ENCODE measurements at places on chromosomes 11 and 22.

DNA sequence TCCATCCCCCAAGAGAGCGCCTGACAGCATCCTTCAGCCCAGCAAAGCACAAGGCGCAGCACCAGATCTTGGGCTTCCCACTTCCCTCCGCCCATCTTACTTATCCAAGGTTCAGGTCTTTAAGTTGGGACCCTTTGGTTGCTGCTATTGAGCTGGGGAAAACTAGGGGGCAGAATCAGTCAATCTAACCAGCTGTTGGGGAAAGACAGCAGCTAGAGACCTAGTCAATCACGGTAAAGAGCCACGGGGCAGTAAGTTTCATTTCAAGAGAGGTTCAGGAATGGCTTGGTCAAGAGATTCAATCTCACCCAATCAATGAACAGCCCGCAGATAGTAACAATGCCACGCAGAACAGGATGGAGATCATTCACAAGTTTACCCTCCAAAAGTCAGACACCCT, 1.7 kb downstream of the ABTB2 start:
- DNase-seq: no peak

DNA sequence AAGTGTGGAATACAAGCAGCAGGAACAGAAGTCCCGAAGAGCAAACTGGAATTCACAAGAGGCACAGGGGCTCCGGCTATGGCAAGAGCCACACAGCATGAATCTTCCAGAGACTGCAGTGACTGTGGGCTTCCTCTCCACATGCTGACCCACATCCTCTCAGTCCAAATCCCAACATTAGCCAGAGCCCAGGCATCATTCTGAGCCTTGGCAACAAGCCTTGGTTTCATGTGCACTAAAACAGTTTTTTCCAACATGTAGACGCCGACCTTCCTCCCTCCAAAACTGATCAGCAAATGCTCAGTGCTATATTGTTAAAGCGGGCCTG, 91.7 kb upstream of the CSNK2A3 start:
- DNase-seq: no peak

- DNase-seq: no peak
These were observed 583.3 kb upstream of the TENM4 start for GRCh38 chr11:80024119-80024518.

- DNase-seq: no peak
These were observed 28.5 kb upstream of the CSNK1E start for GRCh38 chr22:38345782-38346181.

GRCh38 chr22:29152954-29153719, 52.6 kb upstream of the EMID1 start:
- DNase-seq: peak; percentile 26

GRCh38 chr11:67311051-67311555, 7.8 kb downstream of the SSH3 start:
- no peak for DNase-seq

DNA sequence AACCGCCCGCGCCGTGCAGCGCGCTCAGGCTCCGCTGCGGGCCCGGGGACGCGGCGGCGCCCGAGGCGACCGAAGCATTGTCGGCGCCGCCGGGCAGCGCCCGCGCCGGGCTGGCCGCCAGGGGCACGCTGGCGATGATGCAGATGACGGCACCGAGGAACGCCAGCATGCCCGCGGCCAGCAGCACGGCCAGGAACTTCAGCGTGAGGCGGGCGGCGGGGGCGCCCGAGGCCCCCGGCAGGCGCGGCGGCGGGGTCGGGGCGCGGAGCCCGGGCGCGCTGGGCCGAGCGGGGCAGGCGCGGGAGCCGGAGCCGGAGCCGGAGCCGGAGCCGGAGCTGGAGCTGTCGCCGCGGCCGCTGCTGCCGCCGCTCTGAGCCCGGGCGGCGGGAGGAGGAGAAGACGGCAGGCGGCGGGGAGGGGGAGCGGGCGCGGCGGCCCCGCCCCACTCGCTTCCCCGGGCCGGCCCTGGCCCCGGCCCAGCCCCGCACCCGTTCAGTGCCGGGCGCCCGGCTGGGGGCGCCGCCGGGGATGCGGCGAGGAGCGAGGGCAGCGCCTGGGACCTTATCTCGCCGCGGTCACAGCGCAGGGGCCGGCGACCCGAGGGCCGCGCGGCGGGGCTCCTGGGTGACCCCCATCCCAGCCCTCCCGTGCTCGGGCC, at the start of gene NPTXR:
NPTXR (minus strand) TSS at position 372 of the 658 bp plus-strand sequence.
- DNase-seq: peak; percentile 45

- DNase-seq: no peak
These were observed 142.9 kb downstream of the NCAM1 start for GRCh38 chr11:113103932-113104690.

Measured in fibroblast of pulmonary artery (primary cell).